ENCODE measurements at places on chromosomes 3 and 15.

GRCh38 chr15:33888176-33888575 lies 80.1 kb upstream of the CHRM5 start:
- DNase-seq: no peak

DNA sequence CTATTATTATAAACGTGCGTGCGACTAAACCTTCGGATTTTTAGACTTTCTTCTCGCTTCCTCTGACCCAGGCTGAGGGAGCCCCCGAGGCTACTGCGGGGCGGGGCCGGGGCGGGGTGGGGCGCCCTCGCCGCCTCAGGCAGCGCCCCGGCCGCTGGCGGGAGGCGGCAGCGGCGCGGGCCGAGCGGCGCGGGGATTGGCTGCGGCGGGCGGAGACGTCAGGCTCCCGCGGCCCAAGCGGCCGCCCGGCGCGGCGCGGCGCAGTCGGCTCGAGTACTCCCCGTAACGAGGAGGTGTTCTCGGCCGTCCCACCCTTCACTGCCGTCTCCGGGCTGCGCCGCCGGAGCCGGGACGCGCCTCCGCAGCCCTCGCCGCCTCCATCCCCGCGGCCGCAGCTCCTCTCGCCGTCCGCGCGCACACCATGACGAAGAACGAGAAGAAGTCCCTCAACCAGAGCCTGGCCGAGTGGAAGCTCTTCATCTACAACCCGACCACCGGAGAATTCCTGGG lies at the start of gene ATP1B3:
TSS of gene ATP1B3 (plus strand) at position 263 of the 510 bp plus-strand sequence. CDS start at position 422, 159 bp downstream.
- DNase-seq: peak; percentile 84

- no peak for DNase-seq
Observed at GRCh38 chr3:48143567-48143966, 44.6 kb downstream of the CDC25A start.

DNA sequence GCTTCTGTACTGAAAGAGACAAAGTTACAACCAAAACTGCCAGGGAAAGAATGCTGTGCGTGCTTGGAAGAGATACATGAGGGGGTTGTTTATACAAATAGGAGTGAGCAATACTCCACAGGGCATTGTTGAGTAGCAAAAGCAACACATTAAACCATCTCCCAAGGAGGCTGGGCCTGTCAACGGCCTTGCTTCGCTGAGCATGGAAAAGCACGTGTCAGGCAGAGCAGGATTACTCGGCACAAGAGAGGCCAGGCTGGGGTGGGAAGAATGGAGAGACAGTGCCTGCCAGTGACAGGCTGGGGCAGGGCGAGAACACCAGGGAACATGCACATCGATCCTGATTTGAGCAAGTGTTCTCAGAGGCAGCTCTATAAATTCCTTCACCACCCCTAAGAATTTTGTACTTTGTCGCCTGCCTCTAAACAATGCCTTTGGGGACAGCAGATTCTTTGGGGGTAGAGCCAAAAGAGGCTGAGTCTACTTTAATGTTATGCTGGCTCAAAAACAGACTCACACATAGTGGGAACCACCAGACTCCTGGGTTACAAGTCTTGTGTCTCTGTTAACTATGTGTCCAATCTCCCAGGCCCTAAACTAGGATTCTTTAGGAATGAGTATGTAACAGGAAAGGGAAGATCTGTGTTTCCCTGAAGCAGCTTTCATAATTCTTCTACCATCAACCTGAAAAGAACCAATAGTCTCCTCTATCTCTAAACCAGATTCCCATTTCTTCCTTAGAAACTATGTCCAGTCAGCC lies 67.2 kb downstream of the LIPC start:
- peak; percentile 96 for DNase-seq

- no peak for DNase-seq
Observed at GRCh38 chr3:30495172-30496065, 111.0 kb upstream of the TGFBR2 start.

GRCh38 chr3:52649461-52650210 lies 36.1 kb downstream of the PBRM1 start:
- peak; percentile 48 for DNase-seq

GRCh38 chr3:115828401-115828800 lies 205.1 kb downstream of the GAP43 start:
- DNase-seq: no peak

- DNase-seq: no peak
Observed at GRCh38 chr15:77126529-77127326, 55.8 kb upstream of the TSPAN3 start.

GRCh38 chr3:28087591-28087990 lies 153.8 kb upstream of the CMC1 start:
- DNase-seq: no peak

DNA sequence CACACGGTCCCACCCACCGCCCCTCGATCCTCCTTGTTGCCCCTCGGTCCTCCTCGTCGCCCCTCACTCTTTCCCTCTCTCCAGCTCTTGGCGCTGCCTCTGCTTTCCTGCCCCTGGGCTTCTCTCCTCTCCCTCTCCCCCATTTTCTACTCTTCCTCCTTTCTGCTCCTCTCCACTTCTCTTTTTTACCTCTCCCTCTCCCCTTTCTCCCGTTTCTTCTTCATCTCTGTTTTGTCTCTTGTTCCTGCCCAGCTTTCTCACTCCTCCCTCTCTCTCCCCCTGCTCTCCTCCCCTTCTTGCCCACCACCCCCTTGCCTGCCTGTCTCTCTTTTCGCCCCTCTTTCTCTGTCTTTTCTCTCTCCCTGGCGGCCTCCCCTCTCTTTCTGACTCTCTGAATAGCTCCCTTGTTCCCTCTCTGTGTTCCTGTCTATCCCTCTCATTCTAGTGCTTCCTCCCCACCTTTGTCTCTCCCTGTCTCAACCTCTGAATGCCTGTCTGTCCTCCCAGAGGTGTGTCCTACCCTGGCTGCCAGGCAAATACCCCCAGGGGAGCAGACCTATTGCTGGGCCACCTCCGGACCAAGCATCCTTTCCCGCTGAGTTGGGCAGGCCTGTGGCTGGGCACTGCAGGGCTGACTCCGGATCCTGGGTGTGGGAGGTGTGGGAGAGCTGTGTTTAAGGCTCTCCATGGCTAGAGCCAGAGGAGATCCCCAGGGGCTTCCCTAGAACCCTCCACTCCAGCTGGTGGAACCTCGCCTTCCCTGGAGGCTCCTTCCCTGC lies 41.0 kb downstream of the EPHB3 start:
- DNase-seq: no peak

GRCh38 chr15:68031404-68031803 lies 22.7 kb upstream of the PIAS1 start:
- DNase-seq: no peak

GRCh38 chr3:194730365-194730764 lies 44.7 kb downstream of the FAM43A start:
- DNase-seq: no peak

DNA sequence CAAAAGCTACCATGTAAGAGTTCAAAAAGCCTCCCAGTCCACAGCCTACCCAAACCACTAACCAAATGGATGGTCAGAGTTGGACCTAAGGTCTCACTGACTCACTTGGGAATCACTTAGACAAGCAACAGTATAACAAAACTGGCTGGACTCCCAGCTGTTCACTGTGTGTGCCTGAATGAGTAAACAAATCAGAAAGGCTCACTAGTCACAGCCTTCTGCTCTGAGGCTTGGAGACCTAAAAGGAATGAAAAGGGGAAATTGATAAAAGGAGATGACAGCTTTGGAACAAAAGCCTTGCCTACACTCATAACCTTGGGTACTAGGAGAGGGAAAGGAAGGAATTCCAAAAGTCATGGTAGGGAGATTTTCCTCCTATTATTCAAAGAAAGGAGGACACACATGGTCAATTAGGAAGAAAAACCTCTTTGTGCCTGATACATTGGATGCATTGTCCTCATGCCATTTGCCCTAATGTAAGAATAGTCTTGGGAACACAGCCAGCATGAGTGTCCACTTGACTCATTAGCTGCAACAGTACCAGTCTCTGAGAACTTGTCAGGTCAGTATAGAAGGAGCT lies 92.3 kb downstream of the FRMD5 start:
- peak; percentile 83 for DNase-seq

DNA sequence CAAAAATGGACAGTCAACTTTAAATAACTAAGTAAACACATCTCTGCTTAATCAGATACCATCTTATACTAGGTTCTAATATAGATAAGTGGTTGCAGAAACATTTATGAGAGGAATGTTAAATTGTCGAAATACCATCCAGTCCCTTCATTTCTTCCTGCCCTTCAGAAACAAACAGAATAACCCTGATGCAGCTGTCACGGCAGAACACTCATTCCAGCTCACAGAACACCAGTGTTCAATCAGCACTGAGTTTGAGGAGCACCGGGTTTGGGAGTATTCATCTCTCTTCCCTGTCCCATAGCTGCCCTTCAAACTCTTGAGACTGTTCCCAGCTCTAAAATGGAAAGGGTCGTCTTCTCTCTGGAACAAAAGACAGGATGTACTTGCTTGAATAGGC lies 61.1 kb upstream of the TSEN2 start:
- DNase-seq: no peak

DNA sequence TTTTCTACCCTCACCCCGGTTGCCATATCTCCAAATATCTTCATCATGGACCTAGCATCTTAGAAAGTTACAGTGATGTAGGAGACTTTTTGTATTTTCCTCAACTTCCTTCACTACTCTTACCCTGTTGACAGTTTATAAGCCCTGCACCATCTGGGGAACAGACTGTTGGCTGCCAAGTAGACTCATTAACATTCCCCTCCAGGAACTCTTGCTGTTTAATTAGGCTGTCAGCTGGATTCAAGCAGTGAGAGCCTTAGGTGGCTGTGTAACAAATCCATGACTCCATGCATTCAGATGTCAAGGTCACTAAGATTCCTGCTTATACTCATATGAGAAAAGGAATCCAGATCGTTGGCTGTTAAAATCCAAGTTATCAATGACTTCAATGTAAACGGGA lies 198.3 kb downstream of the NAALADL2 start:
- no peak for DNase-seq

DNA sequence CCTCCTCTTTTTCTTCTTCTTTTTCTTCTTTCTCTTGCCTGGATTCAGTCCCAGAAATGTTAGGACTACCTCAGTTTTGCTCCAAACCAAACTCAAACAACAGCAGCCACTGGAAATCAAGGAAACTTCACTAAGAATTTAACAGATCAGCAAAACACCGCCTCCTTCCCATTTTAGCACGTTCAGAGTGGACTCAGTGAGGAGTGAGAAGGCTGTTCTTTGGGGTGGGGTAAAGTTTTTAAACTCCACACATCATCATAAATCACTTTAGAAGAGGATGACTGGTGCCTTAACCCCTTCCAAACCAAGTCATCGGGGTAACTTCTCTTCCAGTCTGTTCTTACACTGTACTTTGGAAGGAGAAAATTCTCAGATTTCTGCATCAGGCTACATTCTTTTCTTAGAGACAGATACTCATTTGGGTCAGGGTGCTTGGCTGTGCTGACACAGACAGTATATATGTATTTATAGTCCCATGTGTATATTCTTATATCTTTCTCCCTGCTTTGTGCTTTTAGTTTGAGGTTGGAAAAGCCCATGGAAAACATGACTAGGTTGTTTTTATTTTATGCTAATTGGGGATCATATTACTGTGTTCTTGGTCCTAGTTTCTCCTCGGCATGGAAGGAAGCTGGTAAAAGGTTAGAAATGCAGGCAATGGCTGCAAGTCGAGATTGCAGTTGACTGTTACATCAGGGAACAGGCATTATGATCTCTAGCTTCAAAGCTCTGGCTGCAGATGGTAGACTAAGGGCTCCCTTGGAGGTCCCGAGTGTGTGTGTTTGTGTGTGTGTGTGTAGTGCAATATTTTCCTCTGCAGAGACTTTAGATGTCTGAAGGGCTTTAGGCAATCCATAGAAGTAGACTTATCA lies at the start of gene CCDC80:
TSS of gene CCDC80 (minus strand) at position 214 of the 872 bp plus-strand sequence. CDS start 1,238 bp downstream, outside the sequence.
- DNase-seq: peak; percentile 94

- DNase-seq: no peak
Observed at GRCh38 chr3:149021830-149022229, 30.5 kb downstream of the GYG1 start.

DNA sequence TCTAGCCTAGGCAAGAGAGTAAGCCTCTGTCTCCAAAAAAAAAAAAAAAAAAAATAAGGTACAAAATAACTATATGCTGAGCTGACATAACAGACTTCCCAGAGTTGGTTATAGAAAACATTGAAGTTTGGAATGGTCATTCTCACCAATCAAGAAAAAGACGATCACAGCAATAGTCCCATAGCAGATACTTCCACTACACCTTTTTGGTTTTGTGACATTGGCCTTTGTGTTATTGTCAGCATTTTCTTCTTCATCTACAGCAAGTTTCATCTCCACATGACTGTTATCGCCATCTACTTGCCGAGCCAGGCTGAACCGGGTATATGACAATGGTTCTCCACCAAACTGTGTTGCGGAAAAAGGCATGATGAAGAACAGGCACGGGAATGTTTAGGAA lies 6.9 kb downstream of the TFRC start:
- no peak for DNase-seq

DNA sequence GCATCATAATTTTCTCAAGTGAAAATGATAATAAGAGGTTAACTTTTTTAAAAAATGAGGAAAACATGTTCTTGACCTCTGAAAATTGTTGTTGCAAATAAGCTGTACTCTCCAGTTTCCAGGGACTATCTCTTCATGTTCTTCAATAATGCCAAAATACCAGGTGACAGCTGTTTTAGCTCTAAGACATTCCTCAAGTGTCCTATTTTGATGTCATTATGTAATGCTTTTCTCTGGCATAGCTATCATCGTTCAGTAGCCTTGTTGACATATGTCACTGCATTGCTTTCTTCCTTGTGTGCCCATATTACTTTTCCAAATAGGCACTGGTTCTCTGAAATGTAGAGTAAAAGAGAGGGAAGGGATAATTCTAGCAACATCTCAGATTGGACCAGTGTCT lies 5.7 kb upstream of the FILIP1L start:
- DNase-seq: no peak

DNA sequence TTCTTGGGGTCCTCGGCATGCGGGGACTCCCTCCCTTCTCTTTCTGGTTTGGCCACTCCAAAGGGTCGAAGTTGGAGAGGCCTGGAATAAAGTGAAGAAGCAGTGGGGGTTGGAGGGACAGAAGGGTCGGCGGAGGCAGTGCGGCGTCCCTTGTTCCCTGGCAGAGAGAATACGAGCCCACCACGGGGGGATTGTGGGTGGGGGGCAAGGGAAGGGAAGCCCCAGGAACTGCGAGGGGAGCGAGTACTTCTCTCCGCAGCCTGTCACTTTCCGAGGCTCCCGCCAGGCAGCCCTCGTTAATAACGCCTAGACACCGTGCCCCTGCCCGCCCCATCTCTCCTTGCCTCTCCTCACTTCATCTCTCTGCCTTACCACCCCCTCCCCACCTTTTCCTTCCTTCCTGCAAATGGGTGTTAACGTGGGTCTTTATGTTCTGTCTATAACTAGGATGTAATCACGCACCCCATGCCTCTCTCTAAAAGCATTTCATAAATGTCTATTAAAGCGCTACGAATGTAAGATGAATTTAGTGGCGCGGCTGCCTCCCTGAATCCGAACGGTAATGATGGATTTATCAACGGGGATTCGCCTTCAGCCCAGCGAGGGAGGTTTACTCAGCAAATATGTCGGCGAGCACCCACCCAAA lies 13.7 kb downstream of the NR2F2 start:
- DNase-seq: no peak

DNA sequence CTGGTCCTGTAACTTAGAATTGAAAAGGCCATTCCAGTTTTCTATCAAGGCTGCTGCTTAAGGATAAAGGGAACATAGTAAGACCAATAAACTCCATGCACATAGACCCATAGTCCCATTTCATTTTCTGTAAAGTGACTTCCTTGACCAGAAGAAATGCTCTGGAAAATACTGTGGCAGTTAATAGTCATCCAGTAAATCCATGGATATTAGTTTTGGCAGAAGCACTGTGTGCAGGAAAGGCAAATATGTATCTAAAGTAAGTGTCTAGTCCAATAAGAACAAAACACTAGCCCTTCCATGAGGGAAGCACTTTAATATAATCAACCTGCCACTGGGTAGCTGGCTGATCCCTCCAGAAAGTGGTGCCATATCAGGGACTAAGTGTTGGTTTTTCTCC lies 19.3 kb upstream of the MKRN3 start:
- no peak for DNase-seq

Measured in fibroblast of gingiva (primary cell).